ENCODE measurements at places on chromosomes 3 and 15. TPM values are rescaled to one million over a fixed set of nuclear protein-coding genes. Genes with fewer than 3 reads are reported as not detected.

Gene IL17RD
- polyA plus RNA-seq = 12.3 TPM

DNA sequence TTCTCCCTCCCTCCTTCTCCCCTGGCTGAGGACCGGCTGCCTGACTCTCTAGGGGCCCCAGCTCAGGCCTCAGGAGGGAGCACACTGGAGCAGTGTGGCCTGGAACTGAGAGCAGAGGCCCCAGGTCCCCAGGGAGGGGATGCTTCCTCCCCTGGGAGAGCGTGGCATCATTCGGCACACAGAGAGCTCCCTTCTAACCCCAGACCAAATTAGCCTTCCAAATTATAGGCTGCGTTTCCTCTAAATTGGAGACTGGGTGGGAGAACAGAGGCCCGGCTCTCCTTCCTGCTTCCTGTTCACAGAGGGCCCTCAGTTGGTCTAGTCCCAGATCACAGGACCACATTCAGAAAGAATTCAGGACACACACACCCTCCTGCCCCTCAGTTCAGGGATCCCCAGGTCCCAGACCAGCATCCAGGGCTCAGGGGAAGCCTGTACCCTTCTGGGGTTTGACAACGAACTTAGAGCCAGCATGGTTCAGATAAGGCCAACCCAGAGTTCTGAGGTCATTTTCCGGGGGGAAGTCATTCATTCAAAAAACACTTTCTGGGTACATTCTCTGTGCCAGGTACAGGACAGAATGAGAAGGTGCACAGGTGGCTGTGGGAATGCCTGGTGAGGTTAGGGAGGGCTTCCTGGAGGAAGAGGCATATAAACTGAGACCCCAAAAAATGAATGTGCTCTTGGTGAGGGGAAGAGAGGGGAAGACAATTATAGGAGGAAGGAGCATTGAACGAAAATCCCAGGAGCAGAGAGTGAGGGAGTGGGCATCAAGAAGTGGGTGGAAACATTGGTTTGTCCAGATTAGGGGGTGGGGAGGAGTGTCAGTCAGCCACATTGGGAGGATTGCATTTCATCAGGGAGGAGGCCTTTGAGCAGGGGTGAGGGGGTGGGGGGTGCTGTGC, 28.4 kb upstream of the RPL29 start:
- no peak for DNase-seq

DNA sequence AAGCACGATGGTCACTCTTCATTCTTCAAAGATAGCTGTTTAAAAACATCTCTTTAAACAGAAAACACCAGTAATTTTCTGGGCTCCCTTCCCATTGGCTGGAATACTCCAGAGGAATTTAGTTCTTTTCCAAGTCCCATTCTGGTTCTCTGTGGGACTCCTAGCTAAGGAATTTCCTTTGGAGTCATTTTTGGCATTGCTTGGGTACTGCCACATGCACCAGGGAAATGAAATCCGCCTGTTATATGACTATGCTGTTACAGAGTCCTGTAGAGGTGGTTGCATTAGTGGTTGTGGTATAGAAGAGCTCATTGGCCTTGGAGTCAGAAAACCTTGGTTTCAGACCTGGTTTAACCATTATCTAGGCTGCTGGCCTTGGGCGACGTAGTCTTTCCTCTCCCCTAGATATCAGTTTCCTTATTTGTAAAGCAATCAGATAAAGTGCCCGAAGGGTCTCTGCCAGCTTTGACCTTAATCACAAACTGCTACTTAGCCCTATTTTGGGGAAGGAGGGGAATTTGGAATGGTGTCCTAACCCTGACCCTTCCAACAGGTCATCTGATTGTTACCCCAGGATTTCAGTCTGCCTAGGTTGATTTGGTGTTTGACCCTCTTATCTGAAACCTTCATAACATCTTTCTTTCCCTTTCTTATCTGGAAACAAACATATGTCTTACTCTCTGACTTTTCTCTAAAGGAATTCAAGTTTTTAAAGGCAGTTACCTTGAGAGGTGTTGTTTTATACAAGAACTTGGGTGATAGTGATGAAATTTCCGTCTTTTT, 13.4 kb downstream of the RTP1 start:
- DNase-seq = no peak

DNA sequence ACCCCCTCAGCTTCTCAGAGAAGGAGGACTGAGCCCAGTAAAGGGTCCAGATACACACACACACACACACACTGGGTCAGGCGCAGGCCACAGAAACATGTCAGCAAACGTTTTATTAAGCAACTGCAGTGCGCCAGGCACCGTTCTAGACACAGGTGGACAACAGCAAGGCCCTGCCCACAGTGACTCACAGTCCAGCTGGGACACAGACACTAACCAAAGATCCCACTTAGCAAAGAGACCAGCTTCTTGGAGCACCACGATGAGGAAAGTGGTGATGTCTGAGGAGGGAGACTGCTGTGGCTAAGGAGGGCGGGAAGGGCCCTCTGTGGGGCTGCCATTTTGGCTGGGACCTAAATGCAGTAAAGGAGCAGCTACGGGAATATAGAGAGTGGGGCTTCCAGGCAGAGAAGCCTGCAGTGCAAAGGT, 2.8 kb upstream of the VILL start:
- DNase-seq = no peak

DNA sequence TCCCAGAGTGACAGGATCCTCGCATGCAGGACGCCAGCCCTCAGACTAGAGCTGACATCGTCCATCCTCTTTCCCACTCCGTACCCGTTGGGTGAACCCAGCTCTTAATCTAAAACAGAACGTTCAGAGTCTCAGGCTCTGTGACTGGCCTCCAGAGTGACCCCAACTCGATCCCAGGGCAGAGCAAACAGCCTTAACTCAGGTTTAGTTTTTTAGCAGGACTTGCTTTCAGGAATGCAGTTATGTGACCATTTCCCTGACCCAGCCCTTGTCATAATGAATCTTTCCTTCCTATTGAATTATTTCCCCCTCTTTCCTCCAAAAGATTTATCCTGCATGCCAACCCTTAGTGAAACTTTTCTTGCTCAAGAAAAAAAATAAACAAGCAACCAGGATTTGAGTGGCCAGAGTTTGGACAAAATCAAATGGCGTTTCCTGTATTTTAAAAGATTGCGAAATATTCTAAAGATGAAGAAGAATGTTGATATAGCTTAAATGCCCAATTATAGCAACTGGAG, 47.8 kb upstream of the RARB start:
- DNase-seq = no peak

DNA sequence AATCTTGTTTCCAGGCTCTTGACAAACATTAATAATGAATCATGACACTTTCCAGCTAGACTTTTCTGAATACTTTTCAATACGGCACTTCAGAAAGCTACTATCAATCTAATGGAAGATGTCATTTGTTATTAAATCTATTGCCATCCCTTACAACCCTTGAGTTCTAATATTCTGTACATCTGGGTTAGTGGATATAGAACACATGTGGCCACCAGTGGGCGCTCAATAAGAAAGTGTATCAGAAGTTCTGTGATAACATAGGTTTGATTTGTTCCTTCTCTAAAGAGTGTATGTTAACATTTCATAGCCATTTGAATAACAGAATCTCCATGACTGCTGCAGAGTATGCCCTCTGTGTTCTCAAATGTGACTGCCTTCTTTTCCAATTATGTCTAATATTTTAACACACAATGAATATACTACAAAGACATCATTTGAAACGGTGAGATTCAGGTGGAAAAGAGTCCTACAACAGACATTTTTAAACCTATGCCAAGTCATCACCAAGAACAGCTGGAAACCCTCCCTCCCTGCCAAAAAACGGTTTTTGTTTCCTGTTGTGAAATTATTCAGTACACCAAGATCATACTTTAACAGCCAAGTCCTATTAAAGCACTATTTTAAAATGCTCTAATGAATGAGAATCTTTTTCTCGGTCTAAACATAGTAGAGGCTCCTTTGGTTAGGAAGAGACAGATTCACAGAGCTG, 22.2 kb downstream of the ALDH1A2 start:
- no peak for DNase-seq

DNA sequence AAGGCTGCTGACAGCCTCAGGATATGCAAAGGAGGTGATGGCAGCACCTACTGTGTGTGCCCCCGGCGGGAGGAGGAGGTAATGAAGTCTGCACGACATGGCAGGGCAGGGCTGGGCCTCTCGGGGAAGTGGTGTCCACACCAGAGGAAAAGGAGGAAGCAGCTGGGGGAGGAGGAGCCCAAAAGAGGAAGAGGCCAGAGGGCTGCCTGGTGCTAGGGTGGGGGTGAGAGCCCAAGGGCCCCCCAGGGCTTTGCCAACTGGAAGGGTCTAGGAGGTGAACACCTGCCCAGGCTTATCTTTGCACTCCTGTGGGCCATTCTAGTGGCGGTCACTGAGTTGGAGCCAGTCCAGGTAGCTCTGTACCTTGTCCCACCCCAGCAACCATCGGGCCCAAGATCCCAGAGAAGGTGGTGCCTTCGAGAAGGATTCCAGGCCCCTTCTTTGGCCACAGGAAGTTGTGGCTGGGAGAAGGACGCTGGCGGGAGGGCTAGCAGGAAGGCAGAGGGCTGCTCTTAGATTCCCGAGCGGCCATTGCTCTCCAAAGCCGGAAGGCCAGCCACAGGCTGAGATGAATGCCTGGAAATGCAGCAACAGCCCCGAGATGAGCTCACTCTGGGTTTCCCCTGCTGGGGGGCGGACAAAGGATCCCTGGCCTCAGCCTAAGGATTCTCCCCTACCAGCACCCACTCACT, 7.0 kb downstream of the GNAI2 start:
- peak; percentile 90 for DNase-seq

- no peak for DNase-seq
Measured at GRCh38 chr3:114418724-114419543, 125.1 kb downstream of the TIGIT start.

- no peak for DNase-seq
Measured at GRCh38 chr15:39710681-39711080, 72.0 kb downstream of the FSIP1 start.

GRCh38 chr15:68487087-68487843, 55.3 kb upstream of the ITGA11 start:
- no peak for DNase-seq

All from left lung (tissue), 14 donors.